ENCODE measurements at places on chromosomes 2 and 18. TPM values are rescaled to one million over a fixed set of nuclear protein-coding genes. Genes with fewer than 3 reads are reported as not detected.

- no peaks in the 10 kb centered on the region for H3K27me3 ChIP-seq
- DNase-seq = no peak
- H3K4me3 ChIP-seq = no peak overlapping the region
- H3K36me3 ChIP-seq = no peaks in the 10 kb centered on the region
- peaks cover 2% of the 10 kb centered on the region for H3K4me1 ChIP-seq
These were observed 103.8 kb downstream of the ASAP2 start for GRCh38 chr2:9310377-9310776.

DNA sequence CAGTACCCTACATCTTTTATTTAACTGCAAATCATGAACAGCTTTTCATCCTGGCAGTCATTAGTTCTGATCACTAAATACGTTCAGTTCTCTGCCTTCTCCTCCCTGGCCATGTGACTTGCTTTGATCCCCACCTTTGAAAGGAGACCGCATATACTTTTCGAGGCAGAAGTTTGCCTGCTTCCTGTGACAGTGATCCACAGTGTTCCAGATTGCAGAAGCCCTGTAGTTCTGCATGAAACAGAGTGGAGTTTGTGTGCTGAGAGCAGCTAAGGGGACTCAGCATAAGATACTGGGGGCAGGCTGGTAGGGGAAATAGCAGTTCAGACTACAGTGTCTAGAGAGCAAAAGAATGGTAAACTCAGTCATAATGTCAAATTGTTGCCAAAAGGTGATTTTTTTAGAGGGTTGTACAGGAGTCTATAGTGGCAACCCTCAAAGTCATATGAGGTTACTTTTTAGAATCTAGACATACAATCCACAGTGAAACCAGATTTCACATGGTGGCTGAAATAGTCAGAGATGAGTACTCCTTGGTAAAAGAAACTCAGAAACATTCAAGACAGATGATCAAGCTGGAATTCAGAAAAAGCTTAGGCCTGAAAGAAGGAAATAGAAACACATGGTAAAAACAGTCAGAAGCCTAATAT is 1800.4 kb upstream of the CELF4 start:
- no peak overlapping the region for H3K4me3 ChIP-seq
- no peak for DNase-seq
- peaks cover 2% of the 10 kb centered on the region for H3K27me3 ChIP-seq
- peaks cover 4% of the 10 kb centered on the region for H3K4me1 ChIP-seq

DNA sequence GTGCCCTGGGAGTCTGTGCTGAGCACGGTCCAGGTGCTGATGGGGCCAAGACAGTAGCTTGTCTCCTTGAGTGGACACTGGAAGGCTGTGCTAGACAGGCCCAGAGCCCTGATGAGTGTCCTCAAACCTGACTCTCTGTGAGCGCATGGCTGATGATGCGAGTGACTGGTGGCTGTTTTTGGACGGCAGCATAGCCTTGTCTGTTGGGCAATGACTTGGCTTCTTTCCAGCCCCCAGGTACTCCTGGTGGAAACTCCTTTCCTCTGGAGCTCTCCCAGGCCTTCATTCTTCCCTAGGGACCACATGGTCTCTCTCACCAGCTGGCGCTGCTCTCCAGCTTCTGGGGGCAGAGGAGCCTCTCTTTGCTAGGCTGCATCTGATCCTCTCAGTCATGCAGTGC is 207.6 kb upstream of the SMIM21 start:
- DNase-seq = no peak
- no peaks in the 10 kb centered on the region for H3K36me3 ChIP-seq
- no peak overlapping the region for H3K4me3 ChIP-seq
- H3K27me3 ChIP-seq = peaks cover 11% of the 10 kb centered on the region

- H3K4me3 ChIP-seq = no peak overlapping the region
- H3K27me3 ChIP-seq = no peaks in the 10 kb centered on the region
- H3K36me3 ChIP-seq = peaks cover 3% of the 10 kb centered on the region
- DNase-seq = peak; percentile 5
These were observed 63.3 kb upstream of the WDSUB1 start for GRCh38 chr2:159349674-159350299.

DNA sequence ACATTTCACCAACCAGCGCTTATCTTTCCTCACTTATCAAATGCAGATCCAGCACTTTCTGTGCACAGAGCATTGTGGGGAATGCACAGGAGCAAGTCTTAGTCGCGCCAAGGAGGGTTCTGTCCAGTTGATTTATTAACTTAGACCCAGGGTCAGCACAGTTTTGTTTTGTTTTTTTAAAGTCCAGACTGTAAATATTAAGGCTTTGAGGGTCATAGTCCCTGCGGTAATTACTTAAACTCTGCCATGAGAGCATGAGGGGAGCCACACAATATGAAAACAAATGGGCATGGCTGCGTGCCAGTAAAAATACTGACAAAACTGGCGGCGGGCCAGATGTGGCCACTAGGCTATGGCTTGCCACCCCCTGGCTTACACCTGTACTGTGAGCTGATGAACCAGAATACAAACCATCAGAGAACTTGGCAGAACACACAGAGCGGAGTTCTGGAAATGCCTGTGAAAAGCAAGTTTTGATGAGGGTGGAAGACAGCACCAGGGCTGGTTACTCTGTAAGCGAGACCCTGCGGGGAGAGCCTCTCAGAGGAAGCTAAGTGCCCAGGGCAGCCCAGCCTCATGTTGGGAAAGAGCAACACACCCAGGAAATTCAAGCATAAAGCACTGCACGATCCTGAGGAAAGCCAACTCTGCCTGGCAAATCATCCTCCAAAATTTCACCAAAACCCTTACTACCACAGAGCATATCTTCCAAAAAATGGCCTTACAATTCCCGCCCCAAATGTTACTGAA is 43.6 kb downstream of the L3MBTL4 start:
- H3K27ac ChIP-seq = no peak overlapping the region
- no peaks in the 10 kb centered on the region for H3K4me1 ChIP-seq
- no peaks in the 10 kb centered on the region for H3K27me3 ChIP-seq
- no peaks in the 10 kb centered on the region for H3K36me3 ChIP-seq
- DNase-seq = no peak

DNA sequence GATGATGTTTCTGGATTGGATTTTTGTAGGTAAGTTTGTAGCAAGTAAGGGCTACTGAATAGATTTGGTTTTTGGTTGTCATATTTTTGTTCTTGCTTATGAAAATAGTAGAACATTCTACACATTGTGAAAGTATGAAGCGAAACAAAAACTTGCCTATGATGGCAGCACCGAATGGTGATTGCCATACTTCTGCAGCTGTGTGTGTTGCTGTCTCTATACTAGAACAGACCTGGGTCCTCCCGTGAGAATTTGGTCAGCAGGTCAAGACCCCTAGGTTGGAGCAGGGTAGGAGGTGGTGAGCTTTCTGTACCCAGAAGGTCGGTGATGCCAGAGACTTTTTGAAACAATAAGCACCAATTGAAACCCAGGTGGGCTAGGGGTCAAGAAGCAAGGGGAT is 322.6 kb downstream of the PRKCE start:
- no peak for DNase-seq
- H3K27ac ChIP-seq = no peak overlapping the region
- H3K4me3 ChIP-seq = no peak overlapping the region
- H3K4me1 ChIP-seq = no peaks in the 10 kb centered on the region
- no peaks in the 10 kb centered on the region for H3K27me3 ChIP-seq

- peaks cover 19% of the 10 kb centered on the region for H3K4me1 ChIP-seq
- DNase-seq = peak; percentile 76
- H3K36me3 ChIP-seq = peaks cover 3% of the 10 kb centered on the region
- H3K27ac ChIP-seq = peak overlapping the region; percentile 90
These were observed 15.4 kb upstream of the RMC1 start for GRCh38 chr18:23487738-23488570.

PECR gene
- total RNA-seq = 20.8 TPM

TDRD15 gene
- not detected for total RNA-seq

MOCOS gene
- total RNA-seq = 0.07 TPM

ARHGAP15 gene
- 62.6 TPM for total RNA-seq

DAPL1 gene
- total RNA-seq = not detected

GKN2 gene
- total RNA-seq = not detected
